Amygdala (tissue), 56 donors: ENCODE measurements at places on chromosomes 3 and 15.

DNA sequence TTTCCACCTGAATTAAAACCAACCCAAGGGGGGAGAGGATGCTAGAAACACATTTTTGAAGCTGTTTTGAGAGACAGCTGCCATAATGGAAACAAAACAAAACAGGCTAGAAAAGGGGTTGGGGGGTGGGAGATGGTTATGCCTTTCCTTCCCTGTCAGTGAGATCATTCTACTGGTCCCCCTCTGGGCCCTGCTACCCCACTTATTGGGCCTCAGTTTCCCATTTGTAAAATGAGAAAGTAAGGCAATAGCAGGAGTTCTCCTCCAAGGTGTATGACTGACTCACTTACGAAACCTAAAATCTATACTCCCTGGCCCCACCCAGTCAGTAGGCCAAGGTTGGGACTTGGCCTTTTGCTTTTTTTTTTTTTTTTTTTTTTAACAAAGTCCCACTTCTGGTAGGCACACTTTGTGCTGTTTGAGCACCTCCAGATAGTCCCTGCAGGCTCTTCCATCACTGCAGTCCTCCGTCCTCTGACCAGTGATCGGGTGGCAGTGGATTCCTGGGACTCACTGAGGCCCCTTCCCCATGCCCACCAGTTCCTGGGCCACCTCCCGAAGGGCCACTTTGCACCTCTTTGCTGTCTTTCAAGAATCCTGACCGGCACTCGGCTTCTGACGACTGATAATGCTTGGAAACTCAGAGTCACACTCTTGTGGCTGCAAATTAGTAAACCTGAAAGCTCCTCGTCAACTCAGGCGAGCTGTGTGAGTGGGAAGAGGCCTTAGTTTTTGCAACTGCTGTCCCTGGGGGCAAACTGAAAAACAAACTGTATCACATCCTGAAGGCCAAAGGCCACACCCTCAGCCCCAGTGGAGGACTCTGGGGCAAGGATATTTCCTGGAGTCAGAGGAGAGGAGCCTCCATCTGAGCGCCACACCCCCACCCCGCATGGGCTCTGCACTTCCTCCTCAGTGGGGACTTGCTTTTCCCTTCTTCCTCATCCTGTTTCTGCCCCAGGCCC, 6.7 kb upstream of the PSTPIP1 start:
- DNase-seq = no peak

- DNase-seq = no peak
These were observed 86.5 kb upstream of the PRR20G start for GRCh38 chr3:127374086-127375010.

GRCh38 chr3:48476426-48477053, 27.4 kb downstream of the SHISA5 start:
- DNase-seq = no peak

- no peak for DNase-seq
These were observed 14.1 kb downstream of the STARD5 start for GRCh38 chr15:81309647-81310450.

DNA sequence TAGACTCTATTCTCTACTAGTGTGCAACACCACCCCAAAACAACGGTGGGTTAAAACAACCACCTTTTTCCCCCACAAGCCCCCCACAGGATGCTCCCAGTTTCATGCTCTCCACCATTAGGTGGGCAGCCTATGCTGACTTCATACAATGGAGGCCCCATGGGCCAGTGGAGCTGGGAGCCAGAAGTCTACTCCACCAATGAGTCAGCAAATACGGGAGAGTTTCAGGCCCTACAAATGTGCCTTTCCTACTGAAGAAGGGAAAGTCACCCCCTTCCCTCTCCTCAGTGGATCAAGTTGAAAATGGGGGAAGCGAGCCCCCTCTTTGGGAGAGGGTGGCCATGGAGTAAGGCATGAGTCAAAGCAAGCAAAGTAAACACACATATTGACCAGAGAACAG, 278.6 kb downstream of the NTRK3 start:
- no peak for DNase-seq

GRCh38 chr3:147391781-147392624, 14.3 kb downstream of the ZIC4 start:
- peak; percentile 43 for DNase-seq

DNA sequence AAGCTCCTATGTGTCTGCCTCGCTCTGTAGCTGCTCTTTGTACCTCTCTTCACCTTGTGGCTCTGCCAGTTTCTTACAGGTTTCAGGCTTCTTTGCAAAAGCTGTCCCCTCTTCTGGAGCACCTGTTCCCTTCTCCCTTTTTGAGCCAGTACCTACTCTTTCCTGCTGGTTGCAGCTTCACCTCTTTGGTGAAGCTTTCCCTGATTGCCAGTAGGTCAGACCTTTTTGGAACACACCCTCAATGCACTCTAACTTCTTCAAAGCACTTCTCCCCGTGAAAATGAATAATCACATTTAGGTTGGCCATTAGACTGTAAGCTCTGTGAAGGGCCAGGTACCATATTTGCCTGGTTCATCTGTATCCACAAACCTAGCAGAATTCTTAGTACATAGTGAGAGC, 60.3 kb downstream of the BHLHE40 start:
- no peak for DNase-seq

GRCh38 chr15:98888820-98889479, 118.6 kb downstream of the PGPEP1L start:
- no peak for DNase-seq

- DNase-seq = no peak
These were observed 30.1 kb downstream of the SST start for GRCh38 chr3:187639927-187640568.

DNA sequence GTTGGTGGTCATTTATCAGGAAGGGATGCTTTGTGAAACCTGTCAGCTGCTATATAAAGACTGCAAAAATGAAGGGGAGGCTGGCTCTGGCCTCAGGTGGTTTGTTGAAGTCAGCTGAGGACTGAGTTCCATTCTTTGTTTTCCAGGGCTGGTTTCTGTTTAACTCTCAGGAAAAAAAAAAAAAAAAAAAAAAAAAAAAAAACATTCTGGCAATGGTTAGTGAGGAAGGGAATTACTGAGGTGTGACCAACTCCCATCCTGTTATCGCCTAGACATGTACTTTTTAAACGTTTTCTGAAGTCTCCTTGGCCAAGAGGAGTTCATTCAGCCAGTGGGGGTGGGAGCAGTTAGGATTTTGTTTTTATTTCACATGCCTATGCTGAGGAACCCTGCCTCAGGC, 316.3 kb downstream of the OXSM start:
- DNase-seq = no peak

GRCh38 chr3:125112981-125113380, 57.2 kb upstream of the HEG1 start:
- no peak for DNase-seq

DNA sequence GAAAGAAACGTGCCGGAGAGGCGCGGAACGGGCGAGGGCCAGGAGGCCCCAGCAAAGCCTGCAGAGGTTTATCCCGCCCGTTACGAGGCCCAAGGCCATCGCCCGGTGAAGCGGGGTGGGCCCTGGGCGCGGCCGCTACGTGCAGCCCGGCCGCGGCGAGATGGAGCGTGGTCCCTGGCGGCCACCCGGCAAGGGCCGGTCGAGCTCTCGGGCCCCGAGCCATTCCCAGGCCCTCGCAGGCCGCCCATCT, 1.1 kb downstream of the PKM start:
- DNase-seq = no peak

DNA sequence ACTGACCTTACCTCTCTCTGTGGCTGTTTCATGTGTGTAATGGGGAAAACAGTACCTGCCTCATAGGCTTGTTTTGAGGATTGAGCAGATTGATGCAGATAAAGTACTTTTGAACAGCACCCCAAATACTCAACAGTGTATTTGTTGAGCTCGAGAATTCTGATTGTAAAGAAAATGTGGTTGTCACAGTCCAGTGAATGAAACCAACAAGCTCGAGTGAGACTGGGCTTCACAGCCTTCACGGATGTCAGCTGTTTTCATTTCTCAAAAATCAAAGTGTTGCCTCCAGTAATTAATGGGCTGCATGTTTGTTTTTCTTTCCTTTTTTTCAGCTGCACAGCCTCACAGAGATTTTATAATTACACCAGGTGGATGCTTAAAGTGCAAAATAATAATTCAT, 43.7 kb downstream of the PARP15 start:
- DNase-seq = no peak

DNA sequence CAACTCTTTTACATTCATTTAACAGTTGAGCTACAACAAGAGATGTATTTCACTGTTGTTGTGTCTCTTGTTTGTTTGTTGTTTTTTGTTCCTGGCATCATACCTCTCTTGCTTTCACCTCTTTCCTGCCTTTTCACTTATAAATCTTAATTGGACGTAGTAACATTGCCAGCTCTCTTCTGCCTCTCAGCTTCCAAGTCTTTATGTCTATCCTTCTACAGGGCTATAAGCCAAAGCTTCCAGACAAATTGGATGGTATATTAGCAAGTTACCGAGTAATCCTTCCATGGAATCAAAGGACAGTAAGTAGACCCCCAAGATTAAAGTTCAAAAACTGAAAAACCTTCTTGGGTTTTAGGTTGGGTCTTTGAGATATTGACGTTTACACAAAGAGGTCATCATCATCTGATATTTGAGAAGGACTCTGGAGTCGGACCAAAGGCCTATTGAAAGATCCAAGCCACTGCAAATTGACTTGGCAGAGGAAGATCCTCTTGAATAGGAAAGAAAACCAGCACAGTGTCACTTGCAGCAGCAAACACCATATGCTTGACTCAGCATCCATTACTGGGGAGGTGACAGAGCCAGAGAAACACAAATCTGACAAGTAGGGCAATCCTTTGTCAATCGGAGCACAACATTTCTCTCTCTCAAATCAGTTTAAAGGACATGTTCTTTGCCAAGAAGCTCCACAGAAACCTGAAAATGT, 648.5 kb upstream of the NR2F2 start:
- no peak for DNase-seq

GRCh38 chr15:81029414-81030300, 28.9 kb downstream of the TLNRD1 start:
- DNase-seq = no peak

DNA sequence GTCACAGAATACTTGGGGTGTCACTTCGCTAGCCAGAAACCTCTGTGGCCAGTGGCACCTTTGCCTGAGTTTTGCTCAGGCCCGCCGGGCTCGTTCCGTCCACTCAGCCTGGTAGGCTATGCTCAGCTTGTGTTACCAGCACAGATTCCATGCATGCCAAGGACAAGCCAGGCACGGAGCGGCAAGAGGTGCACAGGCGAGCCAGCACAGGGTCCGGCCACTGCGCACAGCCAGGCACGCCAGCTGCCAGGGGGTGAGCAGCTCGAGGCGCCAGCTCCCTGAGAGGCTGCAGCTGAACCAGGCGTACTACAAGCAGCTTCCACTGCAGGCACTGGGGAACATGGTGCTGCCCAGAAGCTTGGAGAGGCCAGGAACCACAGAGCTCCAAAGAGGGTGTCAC, 14.7 kb downstream of the PCYT1A start:
- no peak for DNase-seq

DNA sequence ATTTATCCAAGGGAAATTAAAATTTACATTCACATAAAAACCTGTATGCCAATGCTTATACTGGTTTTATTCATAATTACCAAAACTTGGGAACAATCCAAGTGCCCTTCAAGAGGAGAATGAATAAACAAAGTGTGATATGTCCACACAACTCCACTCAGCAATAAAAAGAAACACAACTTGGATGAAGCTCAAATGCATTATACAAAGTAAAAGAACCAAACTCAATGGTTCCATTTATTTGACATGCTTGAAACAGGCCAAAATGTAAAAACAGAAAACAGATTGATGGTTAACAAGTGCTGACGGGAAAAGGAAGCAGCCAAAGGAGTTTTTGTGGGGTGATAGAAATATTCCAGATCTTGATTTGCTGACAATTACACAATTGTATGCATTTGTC, 23.5 kb downstream of the OCA2 start:
- DNase-seq = no peak
